ENCODE measurements at places on chromosomes 7 and 10.

GRCh38 chr7:116906391-116906790 lies 44.0 kb downstream of the CAPZA2 start:
- DNase-seq = no peak

DNA sequence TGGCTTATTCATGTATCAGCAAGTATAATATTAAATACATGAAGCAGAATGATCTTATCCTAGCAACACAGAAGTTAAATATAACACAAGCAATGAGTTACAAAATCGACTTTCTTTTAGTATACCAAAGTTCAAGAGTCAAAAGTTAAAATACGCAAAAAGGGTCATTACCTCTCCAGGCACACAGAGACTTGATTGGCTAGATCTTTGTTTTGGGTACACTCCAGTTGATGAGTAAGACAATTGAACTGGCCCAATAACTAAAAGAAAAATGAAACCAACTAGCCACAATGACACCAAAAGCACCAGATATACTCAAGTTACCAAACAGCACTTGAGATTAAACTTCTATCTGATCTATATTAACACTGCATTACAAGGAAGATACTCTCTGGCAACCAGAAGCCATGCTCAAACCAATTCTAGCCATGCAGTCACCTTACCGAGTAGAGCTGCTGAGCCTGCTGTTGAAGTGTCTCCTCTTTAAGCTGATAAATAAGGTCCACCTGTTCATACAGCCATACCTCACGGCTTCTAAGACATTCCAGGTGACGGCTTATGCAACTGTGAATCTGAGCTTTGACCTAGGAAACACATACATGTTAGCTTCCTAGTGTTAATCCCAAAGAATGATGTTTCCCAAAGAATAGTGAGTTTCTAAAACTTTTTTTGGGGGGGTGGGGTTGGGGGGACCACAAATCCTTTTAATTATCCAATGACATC lies 15.6 kb downstream of the NCOA4 start:
- no peak for DNase-seq

GRCh38 chr10:69315100-69315542 lies 36.8 kb downstream of the HK1 start:
- no peak for DNase-seq

GRCh38 chr10:124632566-124632965 lies 111.6 kb downstream of the FAM53B start:
- no peak for DNase-seq

- DNase-seq = no peak
These were observed 51.4 kb downstream of the MICALL2 start for GRCh38 chr7:1407892-1408291.

DNA sequence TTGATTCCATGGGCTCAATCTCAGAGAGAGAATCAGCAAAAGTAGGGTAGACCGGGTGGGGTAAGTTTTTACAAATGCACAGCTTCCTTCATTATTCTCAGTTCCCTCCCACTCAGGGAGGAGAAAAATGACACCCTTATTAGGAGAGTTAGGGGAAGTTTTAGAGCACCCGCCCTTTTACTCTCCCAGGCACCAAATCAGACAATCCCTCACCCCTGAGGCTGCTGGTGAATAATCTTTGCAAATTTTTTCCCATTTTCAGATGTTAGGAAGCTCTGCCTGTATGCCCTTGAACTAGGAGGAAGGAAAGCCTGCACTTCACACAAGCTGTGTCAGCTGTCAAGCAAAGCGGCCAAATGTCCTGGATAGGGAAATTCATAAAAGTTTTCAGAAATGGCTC lies 834.9 kb downstream of the GRID1 start:
- no peak for DNase-seq

DNA sequence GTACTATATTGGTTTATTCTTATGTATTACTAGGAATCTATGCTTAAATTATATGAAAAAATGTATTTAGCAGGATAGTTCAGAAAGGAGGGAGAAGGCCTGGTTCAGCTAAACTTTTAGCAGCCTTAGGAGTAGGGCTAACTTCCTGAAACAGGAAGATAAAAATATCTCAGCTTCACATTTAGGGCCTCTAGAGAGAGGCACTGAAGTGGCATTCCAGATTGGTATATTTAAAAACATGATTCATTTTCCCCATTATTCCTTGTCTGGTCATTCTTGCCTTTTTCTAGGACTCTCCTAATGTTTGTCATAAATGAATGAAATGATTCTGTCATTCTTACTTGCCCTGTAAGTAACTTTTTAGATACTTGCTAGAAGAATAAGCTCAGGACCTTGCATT lies 63.0 kb upstream of the CYP26C1 start:
- no peak for DNase-seq

- DNase-seq = no peak
These were observed 80.1 kb upstream of the RPA3 start for GRCh38 chr7:7798510-7798909.

- DNase-seq = no peak
These were observed 22.1 kb downstream of the ABLIM1 start for GRCh38 chr10:114635797-114636550.

DNA sequence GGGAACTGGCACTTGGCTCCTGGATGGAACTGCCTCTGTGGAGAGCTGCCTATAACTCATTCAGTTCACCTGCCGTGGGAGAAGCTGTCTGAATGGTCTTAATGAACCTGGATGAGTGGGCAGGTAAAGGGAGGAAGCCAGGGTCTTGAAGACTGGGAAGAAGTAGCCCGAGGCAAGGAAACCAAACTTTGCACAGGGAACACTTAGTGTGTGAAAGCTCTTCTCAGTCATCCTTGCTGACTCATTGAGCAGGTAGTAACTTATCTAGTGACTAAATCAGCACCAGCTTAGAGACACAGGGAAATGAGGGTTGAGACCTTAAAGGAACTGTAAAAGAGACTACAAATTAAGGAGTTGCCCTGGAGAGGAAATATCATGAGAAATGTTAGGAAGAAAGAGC lies 9.9 kb downstream of the LRRC4 start:
- DNase-seq = no peak

DNA sequence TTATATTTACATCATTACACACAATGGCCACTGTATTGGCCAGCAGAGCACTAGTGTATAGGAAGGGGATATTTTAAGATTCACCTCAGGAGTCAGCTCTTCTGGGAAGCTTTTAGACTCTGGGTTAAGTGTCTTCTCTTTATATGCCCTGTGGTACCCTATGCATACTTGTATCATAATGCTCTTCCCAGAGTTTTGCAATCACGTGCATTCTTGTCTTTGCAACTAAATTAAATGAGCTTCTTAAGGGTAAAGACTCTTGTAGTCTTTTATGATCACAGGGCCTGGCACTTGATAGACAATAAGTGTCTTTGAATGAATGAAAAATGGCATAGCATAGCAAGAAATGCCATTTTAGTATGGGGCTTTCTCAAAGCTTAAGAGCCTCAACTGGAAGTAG lies 35.4 kb upstream of the ARMS2 start:
- no peak for DNase-seq

DNA sequence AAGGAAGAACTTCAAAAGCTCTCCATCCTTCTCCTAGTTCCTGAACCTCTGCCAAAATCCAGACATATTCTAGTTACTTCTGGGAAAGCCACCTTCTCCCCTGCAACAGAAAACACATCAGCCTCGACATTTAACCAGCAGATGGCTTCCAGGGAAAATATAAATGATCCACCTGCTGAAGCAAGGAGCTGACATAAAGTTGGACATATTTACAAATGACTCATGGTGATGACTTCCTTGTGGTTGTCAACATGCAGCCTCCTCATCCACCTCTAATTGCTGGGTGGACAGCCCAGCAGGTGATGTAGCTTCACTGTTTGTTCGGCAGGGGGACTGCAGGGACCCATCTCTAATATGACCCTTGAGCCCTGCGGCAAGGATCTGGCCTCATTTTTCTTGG lies 266.0 kb downstream of the C7orf25 start:
- DNase-seq = no peak

GRCh38 chr7:85103962-85104361 lies 82.9 kb downstream of the SEMA3D start:
- no peak for DNase-seq

DNA sequence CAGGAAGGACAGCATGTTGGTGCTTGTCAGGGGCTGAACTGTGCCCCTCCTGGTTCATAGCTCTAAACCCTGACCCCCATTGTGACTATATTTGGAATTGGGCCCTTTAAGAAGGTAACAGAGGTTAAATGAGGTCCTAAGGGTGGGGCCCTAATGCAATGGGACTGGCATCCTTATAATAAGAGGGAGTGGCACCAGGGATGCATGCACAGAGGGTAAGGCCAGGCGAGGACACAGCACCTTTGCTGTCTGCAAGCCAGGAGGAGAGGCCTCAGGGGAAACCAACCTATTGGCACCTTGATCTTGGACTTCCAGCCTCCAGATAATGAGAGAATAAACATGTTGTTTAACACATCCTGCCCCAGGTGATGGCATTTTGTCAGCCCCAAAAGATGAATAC lies 61.3 kb upstream of the EBF3 start:
- DNase-seq = no peak

- no peak for DNase-seq
These were observed 46.1 kb downstream of the DYNC2I1 start for GRCh38 chr7:158902427-158902826.

DNA sequence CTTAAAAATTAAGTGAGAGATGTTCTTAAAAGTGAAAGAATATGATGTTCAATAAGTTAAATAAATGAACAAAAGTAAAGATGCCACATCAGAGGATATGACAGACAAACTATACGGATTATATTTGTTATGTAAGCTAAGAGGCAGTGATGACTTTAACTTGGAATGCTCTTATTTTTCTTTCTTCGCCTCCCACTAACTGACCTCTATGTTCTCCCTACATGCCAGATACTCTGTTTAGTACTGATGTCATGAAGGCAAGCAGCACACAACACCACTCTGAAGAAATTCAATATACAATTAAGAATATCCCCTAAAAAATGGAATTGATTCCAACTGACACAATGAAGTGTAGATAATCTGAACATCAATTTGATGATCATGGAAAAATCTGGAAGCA lies 223.4 kb downstream of the DOCK4 start:
- no peak for DNase-seq

DNA sequence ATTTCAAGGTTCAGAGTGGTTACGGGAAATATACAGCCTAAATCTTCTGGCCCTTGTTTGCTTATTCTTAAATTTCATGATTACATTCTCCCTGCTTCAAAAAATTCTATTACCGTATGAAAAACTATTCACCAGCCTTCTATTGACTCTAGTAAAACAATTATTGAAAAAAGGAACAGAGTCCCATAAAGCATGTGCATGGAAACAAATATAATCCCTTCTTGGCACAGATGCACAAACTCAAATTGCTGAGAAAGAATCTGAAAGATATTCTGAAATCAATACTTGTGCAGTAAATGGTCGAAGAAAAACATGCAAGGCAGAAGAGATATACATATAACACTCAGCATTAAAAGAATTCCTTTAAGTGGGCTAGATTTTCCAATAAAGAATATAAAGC lies 83.6 kb downstream of the LRRN3 start:
- DNase-seq = no peak

- DNase-seq = no peak
These were observed 12.5 kb upstream of the NKX2-3 start for GRCh38 chr10:99520040-99520846.

- no peak for DNase-seq
These were observed 6.9 kb upstream of the PRKAG2 start for GRCh38 chr7:151883857-151884256.

DNA sequence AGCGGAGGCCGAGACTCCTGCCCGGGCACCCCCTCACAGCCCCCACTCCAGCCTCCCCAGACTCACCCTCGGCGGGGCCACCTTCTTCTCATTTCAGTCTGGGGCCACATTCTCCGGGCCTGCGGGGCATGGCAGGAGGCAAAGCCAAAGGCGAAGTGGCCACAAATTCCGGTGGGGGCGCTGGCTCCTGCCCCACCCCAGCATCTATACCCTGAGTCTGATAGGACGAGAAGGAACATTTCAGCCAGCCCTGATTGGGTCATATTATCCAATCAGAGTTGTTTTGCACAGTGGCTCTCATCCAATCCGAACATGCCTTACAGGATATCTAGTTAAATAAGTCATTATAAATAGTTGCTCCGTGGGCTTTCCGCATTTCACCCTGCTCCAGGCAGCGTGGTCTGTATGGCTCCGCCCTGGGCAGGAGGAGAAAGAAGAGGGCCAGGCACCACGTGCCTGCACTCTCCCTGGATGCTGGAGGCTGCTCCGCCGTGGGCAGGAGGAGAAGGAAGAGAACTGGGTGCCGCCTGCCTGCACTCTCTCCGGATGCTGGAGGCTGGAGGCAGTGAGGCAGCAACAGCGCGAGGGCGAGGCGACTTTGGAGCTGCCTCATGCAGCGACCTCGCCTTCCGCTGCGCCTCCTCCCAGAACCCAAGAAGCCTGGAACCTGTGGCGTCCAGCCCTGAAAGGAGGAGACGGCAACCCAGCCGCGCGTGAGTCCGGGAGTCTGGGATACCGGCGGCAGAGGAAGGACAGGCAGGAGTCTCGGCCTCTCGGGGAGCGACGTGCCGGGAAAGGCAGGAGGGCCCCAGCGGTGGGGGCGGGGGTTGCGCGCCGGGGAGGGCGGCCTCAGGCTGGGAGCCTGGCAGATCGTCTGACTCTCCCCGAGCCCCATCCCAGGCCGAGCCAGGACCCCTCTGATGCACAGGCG lies 162.9 kb downstream of the ZNF33B start:
- DNase-seq = no peak

GRCh38 chr10:125062914-125063230 lies 97.5 kb downstream of the CTBP2 start:
- no peak for DNase-seq

DNA sequence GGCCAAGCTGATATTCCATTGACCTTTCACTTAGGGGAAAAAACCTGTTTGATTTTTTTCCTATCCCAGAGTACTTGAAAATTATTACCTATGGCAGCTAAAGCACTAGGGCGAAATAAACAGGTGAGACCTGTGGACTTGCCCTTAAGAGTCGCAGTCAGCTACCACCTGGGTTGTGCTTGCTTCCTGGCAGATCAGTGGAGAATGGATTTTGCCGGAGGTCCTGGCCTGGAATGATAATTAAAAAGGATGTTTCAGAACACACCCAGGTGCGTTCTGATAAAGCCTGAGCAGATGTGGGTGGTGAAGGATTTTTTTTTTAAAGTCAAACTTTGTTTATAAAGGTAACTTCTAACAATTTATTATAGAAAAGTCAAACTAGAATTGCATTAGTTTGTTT lies 59.1 kb downstream of the AUTS2 start:
- no peak for DNase-seq

DNA sequence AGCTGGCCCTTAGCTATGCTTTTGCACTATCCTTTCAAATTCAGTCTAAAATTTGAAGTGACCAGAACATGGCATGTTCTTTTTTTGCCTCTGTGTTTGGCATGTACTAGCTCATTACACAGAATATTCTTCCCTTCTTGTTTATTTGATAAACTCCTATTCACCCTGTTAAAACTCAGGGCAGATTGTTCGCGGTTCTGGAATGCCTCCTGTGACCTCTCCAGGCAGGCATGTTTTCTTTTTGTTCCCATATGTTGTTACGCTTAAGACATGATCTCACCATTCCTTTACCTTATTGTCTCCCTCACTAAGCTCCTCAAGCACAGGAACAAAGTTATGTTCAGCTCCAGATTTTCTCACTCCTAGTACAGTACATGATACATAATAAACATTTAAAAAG lies 181.7 kb downstream of the CCSER2 start:
- no peak for DNase-seq

GRCh38 chr7:2090526-2091520 lies 141.9 kb downstream of the MAD1L1 start:
- no peak for DNase-seq
